ENCODE measurements at places on chromosomes 7 and 10.

GRCh38 chr10:5040010-5040673 is 36.5 kb upstream of the AKR1C2 start:
- DNase-seq: no peak

GRCh38 chr10:1354809-1355710 is 298.9 kb downstream of the WDR37 start:
- DNase-seq: no peak

- DNase-seq: no peak
Observed at GRCh38 chr10:126867567-126868365, 37.5 kb upstream of the DOCK1 start.

- DNase-seq: no peak
Observed at GRCh38 chr7:112749775-112750174, 40.4 kb downstream of the TMEM168 start.

- DNase-seq: no peak
Observed at GRCh38 chr7:30436518-30436917, 42.1 kb downstream of the NOD1 start.

- DNase-seq: no peak
Observed at GRCh38 chr7:69630292-69630691, 32.0 kb downstream of the AUTS2 start.

GRCh38 chr10:87635498-87636312 is 24.0 kb upstream of the PAPSS2 start:
- no peak for DNase-seq

GRCh38 chr7:52257890-52258289 is 777.5 kb upstream of the POM121L12 start:
- DNase-seq: no peak

DNA sequence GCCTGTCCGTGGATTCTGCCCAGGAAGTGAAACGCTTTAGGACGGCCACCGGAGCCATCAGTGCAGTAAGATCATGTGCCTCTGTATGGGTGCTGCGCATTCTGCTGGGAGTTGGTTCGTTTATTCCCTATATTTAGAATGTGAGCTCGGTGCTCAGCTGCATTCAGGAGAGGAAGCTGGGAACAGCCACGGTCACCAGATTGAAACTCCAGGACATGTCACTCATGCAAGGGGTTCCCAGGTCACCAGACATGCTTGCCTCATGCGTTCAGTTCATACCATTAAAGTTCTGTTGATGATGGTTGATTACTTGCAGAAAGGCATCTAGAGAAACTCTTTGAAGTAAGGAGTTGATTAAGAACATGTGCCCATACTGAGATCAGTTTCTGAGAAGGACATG is 78.1 kb downstream of the TRRAP start:
- no peak for DNase-seq

GRCh38 chr10:63252095-63252762 is 119.1 kb downstream of the NRBF2 start:
- no peak for DNase-seq

DNA sequence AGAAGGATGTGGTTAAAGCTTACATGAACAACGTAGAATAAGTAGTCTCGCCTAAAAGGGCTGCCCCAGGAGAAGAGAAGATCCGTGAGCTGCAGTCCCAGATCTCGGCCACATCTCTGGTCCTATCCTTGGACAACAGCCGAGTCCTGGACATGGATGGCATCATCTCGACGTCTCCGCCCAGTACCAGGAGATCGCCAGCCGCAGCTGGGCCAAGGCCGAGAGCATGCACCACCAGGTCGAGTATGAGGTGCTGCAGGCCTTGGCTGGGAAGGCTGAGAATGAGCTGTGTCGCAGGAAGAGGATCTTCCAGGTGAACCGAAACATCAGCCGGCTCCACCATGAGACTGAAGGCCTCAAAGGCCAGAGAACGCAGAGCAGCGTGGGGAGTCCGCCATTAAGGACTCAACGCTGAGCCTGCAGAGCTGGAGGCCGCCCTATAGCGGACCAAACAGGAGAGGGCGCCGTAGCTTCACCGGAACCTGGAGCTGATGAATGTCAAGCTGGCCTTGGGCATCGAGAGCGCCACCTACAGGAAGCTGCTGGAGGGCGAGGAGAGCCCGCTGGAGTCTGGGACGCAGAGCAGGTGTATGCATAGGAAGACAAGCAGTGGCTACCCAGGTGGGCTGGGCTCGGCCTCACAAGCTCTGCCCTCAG is 22.2 kb downstream of the LIPK start:
- no peak for DNase-seq

DNA sequence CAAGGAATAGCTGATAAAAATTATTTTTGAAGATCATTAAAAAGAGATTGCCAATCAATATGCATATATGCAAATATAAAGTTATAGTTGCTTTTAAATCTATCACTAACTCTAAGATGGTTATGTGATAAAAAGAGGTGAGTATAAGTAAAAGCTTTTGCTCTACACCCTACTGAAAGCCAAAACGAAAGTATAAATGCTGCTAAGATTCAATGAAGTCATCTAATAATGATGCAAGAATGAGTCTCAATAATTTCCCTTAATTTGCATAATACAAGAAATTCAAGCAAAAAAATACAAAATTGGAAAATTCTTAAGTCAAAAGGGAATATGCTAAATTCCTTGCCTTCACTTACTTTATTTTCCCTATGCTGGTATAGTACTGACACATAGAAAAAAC is 75.2 kb downstream of the WAPL start:
- no peak for DNase-seq

- DNase-seq: peak; percentile 48
Observed at GRCh38 chr10:102230861-102231356, 4.8 kb downstream of the ELOVL3 start.

GRCh38 chr7:131294553-131294952 is 33.1 kb upstream of the MKLN1 start:
- DNase-seq: no peak

- peak; percentile 3 for DNase-seq
Observed at GRCh38 chr10:7819121-7819460, 786 bp downstream of the TAF3 start.

DNA sequence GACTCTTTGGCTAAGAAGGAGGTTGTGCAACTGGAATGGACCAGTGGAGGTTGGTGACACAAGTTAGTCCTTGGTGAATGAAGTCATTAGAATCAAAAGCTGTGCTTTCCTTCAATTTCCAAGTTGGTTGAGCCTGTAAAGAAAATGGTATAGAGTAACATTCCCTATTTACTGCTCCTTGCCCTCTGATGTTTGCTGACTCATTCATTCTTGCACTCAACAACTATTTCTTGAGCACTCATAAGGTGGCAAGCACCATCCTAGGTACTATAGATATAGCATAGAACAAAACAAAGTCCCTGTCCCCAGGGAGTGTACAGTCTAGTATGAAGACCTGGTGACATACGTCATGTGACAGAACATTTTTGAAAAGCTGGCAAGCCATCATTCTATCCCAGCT is 118.9 kb upstream of the CCDC6 start:
- no peak for DNase-seq

GRCh38 chr7:150430465-150431085 is 19.9 kb upstream of the GIMAP8 start:
- DNase-seq: no peak

DNA sequence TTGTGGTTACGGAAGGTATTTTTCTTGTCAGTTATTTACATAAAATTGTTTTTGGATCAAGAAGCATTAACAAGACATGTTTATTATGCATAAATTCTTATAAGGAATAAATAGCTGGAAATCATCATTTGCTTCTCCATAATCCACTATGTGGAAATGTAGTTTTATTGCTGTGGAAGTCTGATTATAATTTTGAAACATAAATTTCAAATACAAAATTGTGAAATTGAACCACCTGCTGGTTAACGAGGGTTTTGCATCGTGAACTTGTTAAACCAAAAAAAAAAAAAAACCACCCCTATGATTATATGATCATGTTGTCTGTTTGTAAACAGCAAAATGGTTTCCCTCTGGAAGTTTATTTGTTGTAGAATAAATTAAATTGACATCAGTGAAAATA is 25.9 kb downstream of the ABRAXAS2 start:
- DNase-seq: peak; percentile 4

DNA sequence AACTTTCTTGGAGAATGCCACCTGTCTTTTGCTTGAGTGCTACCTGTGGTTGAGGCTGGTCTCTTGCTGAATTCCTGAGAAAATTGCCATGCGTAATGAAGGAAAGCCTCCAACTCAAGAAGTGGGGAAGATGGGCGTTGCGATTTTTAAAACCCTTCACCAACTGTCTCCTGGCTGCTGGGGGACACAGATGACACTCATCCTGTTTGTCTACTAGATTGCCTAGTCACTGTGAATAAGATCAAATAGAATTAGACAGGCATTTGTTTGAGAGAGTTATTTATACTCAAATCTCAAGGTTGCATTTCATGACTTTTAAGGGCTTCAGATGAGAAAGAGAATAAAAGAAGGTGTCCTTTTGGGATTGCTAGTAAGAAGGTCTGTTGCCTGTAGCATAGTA is 84.3 kb upstream of the MTPN start:
- DNase-seq: no peak

DNA sequence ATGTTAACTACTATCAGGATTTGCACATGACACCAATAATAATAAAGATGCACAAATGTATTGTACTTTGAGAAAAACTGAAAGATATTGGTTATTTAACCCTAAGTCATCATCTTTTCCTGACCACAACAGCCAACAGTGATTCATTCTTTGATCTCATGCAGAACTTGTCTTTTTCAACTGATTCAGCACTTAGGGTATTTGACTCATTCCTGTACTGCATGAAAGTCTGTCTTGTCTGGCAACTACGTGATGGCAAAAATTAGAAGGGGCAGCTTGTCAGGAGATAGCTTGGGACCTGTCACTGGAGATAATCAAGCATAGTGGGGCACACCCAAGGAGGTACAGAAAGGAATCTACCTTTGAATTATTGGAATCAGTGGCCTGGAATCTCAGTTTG is 77.8 kb upstream of the LRRC17 start:
- no peak for DNase-seq

DNA sequence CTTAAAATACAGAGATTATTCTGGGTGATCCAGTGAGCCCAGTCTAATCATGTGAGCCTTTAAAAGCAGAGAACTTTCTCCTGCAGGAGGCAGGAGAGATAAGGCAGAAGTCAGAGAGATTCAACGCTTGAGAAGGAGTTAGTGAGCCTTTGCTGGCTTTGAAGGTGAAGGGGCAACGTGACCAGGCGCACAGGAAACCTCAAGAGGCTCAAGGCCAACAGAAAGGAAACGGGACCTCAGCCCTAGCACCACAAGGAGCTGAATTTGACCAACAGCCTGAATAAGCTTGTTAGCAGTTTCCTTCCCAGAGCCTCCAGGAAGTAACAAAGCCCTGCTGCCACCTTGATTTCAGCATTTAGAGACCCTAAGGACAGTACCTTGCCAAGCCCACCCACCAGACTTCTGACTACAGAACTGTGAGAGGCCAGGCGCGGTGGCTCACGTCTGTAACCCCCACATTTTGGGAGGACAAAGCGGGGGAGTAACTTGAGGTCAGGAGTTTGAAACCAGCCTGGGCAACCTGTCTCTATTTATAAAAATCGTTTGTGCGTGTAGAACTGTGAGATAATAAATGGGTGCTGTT is 87.3 kb upstream of the KAT6B start:
- peak; percentile 9 for DNase-seq

DNA sequence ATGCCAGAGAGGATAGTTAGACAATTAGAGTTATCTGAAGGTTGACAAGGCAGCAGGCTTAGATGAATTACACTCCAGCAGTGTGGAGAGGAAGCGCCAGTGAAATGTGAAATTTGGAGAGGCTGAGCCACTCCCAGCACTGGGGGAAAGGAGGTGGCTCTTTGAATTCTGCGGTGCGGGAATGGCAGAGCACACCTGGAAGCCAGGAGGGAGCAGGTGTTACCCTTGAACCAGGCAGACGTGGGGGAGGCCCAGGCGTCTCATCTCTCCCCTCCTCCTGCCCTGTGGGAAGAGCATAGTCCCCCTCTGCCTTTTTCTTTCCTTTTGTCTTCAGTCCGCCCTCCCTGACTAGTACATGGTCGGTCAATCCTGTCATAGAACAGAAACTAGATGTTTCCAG is 203.1 kb downstream of the DPP6 start:
- DNase-seq: no peak

GRCh38 chr7:990352-990932 is 7.5 kb downstream of the CYP2W1 start:
- DNase-seq: no peak

Measured in central memory CD4-positive, alpha-beta T cell (primary cell).